ENCODE measurements at places on chromosomes 2 and 18. TPM values are rescaled to one million over a fixed set of nuclear protein-coding genes. Genes with fewer than 3 reads are reported as not detected.

GRCh38 chr2:221602938-221603337 lies 30.8 kb upstream of the EPHA4 start:
- DNase-seq = no peak

GRCh38 chr2:180733330-180733729 lies 247.1 kb upstream of the UBE2E3 start:
- no peak for DNase-seq

GRCh38 chr2:195537811-195538210 lies 119.2 kb upstream of the SLC39A10 start:
- no peak for DNase-seq

GRCh38 chr2:32801741-32802140 lies 145.0 kb upstream of the LTBP1 start:
- DNase-seq = no peak

DNA sequence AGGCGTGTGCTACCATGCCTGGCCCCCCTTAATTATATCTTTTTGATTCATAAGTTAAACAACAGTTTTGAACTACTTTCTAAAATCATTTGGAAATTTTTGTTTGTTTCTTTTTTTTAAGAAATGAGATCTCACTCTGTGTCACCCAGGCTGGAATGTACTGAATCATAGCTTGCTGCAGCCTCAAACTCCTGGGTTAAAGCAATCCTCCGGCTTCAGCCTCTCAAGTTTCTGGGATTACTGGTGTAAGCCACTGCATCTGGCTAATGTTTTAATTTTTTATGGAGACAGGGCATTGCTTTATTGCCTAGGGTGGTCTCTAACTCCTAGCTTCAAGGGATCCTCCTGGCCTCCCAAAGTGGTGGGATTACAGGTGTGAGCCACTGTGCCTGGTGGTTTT lies 71.5 kb downstream of the BABAM2 start:
- DNase-seq = no peak

The ATG9A gene
- 81.8 TPM for total RNA-seq

The RBMS1 gene
- total RNA-seq = 60.8 TPM
